ENCODE measurements at places on chromosomes 12 and 14.

DNA sequence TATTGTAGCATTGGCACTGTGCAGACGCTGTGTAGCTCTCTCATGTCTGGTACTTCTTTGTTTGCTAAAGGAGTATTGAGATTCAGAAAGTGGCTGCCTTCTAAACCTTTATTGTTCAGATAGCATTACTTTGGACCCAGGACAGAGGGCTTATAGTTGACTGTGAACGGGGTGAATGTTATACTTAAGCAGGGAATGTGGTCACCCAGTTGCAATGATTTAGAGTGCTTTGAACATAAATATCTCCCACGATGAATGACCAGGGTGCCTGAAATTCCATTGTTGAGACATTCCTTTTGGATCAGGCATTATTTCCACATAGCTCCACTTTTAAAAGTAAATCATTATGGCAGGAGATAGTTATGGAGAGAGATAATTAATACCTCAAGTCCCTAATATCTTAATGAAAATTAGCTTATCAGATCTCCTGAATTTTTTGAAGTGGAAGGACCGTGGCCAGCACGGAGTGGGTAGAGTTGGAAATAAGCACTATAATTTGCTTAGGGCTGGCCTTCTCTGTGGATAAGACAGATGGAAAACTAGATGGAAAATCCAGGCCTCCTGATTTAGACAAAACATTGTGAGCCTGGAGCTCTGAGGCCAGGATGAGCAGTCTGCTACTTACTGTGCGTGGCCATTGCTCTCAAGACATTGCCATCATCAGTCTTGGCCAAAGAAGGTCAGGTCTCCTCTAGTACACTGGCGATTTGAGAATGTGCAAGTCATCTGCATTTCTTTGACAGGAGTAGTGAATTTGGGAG, 114.5 kb downstream of the ETV6 start:
- no peak for DNase-seq

DNA sequence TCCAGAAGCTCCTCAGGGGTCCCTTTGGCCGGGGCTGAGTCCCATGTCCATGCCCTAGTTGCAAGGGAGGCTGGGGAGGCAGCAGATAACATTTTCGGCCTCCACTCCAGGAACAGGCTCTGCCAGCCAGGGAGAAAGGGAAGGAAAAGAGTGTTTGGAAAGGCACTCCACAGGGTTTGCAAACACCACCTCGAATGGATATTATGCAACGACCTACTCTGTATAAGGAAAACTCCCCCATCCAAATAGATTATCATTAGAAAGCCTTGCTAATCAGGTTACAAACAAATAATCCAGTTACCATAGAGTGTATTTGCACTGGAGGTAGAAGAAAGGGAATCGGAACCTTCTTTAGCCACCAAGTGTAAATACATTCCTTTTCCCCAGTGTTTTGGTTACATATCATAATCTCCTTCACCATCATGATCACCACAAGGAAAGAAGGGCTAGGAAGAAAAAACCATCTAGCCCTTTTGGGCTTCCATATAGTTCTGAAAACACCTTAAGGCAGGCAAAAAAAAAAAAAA, 40.4 kb downstream of the TMCC3 start:
- no peak for DNase-seq

GRCh38 chr14:41549821-41550607, 56.7 kb upstream of the LRFN5 start:
- no peak for DNase-seq

- DNase-seq = no peak
Measured at GRCh38 chr12:83261998-83262397, 575.3 kb downstream of the TMTC2 start.

GRCh38 chr14:46369391-46369790, 282.2 kb downstream of the RPL10L start:
- DNase-seq = no peak

- DNase-seq = no peak
Measured at GRCh38 chr12:93261505-93262094, 116.1 kb upstream of the NUDT4 start.

DNA sequence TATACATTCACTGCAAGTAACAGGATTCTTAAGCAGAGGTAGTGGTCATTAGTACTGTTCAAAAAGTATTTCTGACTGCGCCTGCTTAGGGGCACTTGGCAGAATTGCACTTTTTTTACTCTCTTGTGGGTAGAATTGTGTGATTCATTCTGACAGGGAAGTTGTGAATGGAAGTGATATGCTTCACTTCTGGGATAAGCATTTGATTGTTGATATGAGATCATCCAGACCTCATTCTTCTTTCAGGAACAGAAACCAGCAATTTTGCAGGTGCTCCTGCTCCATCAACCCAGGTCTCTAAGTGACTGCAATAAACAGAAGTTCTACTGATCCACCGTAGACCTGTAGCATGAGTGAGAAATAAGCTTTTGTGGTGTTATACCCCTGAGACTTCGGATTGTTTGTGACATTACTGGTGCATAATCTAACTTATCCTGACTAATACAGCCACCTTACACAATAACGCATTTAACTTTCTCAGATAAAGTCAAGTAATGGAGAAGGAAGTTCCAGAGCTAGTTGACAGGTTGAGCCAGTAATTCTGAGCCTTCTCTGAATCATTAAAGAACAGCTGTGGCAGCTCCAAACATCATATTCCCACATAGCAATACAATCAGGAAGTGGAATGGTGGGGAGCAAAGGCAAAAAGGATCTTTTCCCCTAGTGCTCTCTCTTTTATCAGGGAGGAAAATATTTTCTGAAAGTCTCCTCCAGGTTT, 387.9 kb downstream of the SYT1 start:
- DNase-seq = no peak

GRCh38 chr12:26231470-26231869, 36.1 kb downstream of the SSPN start:
- no peak for DNase-seq

DNA sequence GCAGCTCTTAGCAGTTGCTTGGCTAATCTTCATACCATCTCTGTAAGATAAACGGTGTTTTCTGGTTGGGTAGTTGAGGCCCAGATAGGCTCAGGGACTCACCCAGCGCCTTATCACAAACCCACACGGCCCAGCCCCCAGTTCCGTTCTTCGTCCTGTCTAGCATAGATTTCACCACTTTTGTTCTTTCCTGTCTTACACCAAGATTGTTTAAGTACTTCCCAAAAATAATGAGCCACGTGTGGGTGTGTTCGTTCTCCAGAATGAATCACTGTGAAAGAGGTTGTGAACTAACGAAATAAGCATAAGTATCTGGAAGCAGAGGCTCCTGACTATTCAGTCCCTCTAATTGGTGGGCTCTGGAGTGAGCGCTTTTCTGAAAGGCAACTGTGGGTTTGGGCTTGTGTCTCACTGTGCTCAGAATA, 21.4 kb downstream of the ACVR1B start:
- peak; percentile 35 for DNase-seq

- no peak for DNase-seq
Measured at GRCh38 chr12:5783289-5783920, 161.7 kb downstream of the ANO2 start.
